ENCODE measurements at places on chromosomes 12 and 14.

DNA sequence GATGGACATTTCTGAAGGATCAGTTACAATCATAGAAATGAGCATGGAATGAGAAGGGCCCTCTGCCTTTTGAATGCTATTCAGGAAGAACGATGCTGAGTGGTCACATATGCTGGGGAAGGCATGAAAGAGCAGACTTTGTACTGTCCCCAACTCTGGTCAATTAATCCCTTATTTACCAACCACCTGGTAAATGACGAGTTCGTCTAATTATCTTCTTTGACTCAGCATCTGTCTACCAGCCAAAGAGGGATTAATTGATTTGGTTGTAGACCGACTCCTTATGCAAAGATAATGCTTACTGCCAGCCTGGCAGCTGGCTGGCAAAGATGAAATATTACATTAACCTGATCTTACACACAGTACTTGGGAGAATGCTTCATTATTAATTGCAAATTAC lies 152.2 kb downstream of the CHST11 start:
- DNase-seq: peak; percentile 75

DNA sequence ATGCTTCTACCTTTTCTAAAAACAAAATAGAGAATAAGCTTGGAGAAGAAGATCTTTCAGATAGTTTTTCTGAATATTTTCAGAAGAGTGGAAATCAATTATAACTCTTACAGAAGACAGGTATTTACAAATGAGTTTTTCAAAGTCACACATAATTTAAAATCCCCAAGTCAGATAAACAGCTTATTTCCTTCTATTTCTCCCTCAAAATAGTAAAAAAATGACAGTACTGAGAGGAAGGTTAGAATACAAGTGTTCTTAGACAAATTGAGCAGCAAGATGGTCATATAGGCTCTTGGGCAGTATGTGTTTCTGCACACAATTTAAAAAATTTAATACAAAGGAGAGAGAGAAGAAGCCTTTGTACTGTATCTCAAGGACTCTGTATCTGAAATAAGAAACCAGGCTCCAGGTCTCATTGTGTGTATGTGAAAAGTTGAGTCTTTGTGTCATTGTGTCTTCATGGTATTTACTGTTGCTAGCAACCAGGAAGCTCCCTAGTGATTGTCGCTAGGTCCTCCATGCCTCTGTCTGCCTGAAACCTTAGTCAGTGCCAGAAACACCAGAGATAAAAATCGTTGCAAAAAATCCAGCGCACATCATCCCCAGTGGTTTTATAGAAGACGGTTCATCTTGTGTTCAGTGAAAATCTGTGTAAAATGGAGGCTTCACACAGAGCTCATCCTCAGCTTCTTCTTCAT lies 12.9 kb upstream of the TUBA1A start:
- peak; percentile 82 for DNase-seq

DNA sequence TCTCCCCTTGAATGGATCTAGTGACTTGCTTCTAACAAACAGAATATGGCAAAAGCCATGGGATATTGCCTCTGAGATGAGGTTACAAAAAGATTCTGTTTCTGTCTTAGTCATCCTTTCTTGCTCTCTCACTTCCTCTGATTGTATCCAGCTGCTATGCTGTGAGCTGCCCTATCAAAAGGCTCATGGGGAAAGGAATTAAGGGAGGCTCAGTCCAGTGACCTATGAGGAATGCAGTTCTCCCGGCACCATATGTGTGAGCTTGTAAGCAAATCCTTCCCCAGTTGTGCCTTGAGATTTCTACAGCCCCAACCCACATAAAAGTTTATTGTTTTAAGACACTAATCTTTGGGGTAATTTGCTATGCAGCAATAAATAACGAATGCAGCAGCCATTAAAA lies 183.1 kb downstream of the KLHL28 start:
- no peak for DNase-seq

DNA sequence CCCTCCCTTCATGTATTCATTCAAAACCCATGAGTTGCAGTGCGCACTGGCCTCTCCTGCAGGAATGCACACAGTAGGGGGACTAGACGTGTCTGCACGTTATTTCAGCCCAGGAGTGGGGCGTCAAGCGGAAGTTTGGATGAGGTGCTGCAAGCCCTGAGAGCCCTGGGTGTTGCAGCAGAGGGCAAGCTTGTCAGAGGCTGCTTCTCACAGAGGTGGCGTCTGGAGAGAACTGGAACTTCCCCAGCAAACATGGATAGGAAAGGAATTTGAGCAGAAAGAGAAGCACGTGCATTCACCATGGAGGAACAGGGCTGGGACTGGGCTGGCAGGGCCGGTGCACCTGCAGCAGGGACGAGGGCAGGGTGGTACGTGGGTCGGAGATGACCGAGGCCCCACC lies 64.9 kb downstream of the TECPR2 start:
- DNase-seq: no peak

All from NCI-H774 (cell line).